ENCODE measurements at places on chromosomes 12 and 14. TPM values are rescaled to one million over a fixed set of nuclear protein-coding genes. Genes with fewer than 3 reads are reported as not detected.

- peak; percentile 84 for DNase-seq
Observed at GRCh38 chr14:53842938-53843337, 113.7 kb downstream of the BMP4 start.

GRCh38 chr14:76352639-76353281 is 23.2 kb upstream of the ESRRB start:
- peak; percentile 44 for DNase-seq

DNA sequence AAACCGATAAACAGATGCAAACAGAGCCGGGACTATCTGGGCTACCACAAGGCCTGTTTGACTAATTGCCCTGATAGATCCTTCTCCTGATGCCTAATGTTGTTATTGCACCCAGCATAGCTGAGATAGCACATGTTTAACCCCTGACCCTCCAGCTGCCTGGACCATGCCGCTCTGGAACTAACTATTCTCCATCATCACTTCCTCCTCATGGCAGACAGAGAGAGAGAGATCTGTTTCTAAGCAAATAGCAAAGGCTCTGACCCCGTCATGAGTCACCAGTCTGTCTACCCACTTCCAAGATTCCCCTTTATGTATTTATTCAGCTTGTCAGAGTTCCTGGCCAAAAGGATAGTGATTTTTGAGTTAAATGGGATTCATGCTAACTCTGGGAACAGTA is 58.2 kb upstream of the FLRT2 start:
- peak; percentile 91 for DNase-seq

- DNase-seq, result no peak
Observed at GRCh38 chr14:103118663-103119404, 4.4 kb upstream of the TNFAIP2 start.

DNA sequence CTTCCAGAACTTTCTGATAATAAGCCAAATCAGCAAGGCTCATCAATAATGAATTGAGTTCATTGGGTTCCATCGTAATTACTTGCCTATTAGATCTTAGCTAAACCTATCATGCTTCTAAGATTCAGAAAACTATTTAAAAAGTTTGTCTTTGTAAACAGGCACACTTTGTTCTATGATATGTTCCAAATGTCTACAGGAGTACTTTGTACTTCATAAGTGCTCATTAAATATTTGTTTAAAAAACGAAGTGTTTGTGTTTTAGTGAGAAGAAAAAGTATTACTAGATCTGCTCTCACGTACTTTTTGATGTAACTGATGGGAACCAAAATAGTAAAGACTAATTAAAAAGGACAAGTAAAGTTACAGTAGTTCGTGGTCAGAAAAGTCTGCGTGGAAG is 172.8 kb upstream of the FLRT2 start:
- no peak for DNase-seq

DNA sequence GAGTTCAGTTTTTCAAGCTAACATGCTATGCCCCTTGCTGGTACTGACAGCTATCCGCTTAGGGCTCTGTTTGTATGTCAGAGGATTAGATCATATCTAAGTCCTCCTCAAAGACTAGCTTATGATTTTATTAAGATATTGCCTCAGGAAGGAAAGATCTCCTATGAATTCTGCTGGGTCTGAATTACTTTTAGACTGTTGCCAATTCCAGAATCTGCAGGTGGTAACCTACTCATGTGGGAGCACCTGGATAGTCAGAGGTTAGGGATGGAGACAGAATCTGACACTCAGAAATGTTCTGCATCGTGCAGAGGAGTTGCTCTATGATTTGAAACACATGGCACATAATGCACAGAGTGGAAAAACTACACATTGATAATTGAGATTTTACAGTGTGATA is 843.4 kb downstream of the SLC6A15 start:
- no peak for DNase-seq

- no peak for DNase-seq
Observed at GRCh38 chr14:71466251-71466650, 466.0 kb upstream of the RGS6 start.

- DNase-seq, result peak; percentile 80
Observed at GRCh38 chr14:59305231-59305630, 116.8 kb downstream of the DAAM1 start.

Gene TROAP
- 11.3 TPM for total RNA-seq

Gene CEBPE
- not detected for total RNA-seq

Gene CCDC196
- not detected for total RNA-seq
